ENCODE measurements at places on chromosomes 1 and 21.

- no peak for DNase-seq
These were observed 11.2 kb downstream of the PSEN2 start for GRCh38 chr1:226881515-226882185.

DNA sequence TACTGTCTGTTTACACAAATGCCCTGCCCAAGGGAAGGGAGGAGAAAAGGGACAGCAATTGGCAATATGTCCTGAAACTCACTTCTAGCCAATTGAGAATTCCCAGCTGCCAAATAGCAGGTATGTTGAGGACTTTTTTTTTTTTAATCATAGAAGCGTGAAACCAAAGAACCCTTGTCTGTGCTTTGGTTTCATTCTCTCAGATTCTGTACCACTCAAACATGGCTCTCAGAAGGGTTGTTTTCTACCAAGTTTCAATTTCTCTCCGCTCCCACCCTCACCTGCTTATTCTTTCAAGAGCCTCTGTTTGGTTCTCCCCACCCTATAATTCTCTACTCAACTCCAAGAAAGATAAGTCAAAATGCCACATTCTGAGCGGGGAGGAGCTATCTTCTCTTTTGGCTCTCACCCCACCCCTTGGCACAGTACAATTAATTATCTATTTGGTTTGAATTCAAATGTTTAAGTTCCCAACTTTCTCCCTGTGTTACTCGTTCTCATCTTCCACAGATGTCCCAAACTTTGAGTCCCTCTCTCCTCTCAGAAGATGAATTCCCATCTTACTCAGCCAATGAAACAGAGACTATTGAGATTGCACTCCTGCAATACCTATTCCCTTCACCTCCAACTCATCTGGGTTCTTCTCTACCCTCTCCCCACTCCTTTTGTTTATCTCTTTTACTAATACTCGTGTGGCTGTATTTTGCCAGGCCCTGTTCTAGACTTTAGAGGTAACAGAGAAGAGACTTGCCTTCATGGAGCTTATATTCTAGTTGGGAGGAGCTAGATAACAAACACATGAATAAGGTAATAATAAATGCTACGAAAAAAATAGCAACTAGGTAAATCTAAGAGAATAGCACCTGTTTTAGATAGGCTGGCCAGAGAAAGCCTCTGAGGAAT lies 3.9 kb upstream of the TP53BP2 start:
- peak; percentile 71 for DNase-seq

GRCh38 chr1:99675994-99676393 lies 30.1 kb downstream of the PALMD start:
- no peak for DNase-seq

DNA sequence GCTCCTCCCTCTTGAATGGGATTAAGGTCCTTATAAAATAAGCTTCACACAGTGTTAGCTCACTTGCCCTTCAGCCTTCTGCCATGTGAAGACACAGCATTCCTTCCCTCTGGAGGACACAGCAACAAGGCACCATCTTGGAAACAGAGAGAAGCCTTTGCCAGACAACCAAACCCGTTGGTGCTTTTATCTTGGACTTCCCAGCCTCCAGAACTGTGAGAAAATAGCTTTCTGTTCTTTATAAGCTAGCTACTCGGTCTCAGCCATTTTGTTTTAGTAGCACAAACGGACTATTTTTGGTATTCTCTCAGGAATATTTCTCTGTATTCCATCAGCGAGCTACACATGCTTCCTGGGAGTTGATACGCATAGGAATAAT lies 58.6 kb upstream of the IRF2BP2 start:
- DNase-seq = no peak

DNA sequence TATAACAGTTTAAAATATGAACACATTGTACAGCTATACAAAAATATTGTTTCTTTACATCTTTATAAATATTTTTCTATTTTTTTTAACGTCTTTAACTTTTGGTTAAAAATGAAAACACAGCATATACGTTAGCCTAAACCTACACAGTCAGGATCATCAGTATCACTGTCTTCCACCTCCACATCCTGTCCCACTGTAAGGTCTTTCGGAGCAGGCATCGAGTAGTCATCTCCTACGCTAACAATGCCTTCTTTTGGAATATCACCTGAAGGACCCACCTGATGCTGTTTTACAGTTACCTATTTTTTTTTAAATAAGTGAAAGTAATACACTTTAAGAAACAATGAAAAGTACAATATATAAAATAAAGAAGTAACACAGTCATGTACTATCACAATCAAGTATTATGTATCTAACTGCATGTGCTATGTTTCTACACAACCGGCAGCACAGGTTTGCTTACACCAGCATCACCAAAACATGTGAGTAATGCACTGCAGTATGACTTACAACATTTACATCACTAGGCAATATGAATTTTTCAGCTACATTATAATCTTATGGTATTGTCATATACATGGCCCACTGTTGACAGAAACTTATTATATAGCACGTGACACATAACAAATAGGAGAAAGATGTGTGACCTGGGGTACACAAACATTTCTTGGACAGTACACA lies 254.4 kb downstream of the AKT3 start:
- DNase-seq = no peak

DNA sequence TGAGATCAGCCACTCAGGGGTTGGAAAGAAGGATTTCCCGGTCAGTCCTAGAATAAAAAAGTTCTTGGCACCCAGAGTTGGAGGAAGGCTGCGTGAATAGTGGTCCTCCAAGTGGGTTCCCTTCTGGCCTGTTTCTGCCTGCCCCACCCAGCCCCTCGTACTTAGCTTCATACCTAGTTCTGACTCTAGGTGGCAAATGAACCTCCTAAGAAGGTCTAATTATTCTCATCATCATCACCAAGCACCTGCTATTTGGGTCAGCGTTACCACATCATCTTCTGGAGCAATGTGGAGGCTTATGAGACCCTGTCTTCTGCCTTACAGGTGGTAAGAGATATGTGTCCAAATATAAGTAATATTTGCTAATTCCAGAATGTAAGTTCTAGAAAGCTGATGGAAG lies 35.9 kb upstream of the NFASC start:
- no peak for DNase-seq

DNA sequence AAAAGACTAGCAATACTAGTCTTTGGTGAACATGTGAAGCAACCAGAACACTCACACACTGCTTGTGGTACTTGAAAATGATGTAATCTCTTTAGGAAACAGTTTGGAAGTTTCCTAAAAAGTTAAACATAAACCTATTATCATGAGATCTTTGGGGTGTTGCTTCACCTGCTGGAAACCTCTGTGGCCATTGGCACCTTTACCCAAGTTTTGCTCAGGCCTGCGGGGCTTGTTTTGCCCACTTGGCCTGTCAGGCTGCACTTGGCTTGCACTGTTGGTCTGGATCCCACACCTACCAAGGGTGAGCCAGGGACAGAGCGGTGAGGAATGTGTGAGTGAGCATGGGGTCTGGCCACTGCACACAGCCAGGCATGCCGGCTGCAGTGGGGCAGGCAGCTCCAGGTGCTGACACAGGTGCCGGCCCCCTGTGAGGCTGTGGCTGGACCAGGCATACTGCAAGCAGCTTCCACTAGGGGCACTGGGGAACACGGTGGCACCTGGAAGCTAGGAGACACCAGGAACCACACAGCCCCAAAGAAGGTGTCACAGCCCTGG lies 14.4 kb upstream of the FNBP1L start:
- DNase-seq = no peak

DNA sequence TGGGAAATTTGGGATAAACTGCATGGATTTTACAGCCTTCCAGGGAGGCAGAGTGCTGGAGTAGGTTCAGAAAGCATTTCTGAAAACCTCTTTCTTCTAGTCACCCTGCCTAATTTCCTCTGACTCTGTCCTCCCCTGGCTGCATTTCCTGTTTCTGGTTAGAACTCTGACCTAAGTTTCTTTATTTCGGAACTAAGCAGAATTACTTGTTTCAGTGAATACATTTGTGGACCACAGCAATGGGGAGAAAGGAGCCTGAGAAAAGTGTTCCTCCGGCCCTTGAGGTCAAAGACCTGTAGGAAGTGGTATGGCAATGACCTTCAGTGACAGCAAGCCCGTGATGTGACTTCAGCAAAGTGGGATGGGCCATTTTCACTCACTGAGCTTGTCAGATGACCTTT lies 173.4 kb upstream of the RUNX1 start:
- no peak for DNase-seq

DNA sequence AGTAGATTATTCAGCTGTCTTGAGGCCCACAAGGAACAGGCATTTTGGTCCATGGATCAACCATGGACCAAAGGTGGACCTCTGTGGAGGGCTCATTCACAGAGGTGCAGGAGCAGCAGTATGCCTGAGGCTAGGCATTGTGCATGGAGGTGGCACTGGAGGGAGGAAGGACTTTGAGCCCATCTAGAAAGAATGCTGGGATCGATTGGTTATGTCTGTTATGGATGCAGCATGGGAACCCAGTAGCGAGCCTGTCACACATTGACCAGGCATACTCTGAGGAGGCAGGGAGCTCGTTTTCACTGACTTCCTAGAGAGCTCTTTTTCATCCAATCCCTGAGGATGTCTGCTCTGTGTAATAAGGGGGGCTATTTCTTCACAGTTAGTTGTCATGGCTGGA lies 75.5 kb downstream of the KCNN3 start:
- DNase-seq = no peak

- no peak for DNase-seq
These were observed 674 bp downstream of the BCL10 start for GRCh38 chr1:85275701-85276214.

- DNase-seq = no peak
These were observed 241.6 kb downstream of the SIPA1L2 start for GRCh38 chr1:232388363-232388762.

DNA sequence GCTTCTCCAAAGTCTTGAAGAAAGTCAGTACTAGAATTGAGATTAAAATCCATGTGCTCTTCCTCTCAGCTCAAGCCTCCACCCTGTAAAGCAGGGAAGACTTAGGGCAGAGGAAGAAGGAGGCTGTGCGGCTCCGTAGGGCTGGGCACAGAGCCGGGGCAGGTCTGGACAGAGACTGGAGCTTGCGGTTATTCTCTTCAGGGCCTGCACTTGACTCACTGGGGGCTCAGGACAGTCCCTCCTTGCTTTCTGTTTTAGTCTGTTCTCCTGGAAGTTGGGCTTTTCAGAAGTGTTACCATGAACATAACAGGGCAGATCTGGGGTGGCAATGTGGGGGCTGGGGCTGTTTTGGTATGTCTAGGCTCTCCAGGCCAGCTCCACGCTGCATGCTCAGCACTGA lies 21.6 kb upstream of the TRABD2B start:
- DNase-seq = no peak

- no peak for DNase-seq
These were observed 113.6 kb upstream of the TIAM1 start for GRCh38 chr21:31457675-31458074.

- no peak for DNase-seq
These were observed 1152.0 kb upstream of the B3GALT2 start for GRCh38 chr1:194338241-194338948.

DNA sequence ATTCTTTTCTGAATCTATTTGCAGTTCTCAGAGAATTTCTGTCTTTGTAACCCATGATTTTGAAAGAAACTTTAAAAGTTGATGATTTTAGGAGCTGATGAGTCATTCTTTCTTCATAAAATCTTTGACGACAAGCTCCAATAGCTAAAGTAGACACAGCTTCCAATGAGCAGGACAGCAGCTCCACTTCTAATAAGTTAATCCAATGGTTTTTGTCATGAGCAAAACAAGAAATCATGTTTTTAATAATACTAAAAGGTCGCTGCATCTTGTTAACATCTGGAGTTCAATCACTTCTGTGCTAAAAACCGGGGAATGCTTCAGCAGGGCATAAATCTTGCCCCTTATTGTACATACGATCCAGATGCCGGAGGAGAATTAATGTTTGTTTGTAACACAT lies 48.9 kb upstream of the GORAB start:
- DNase-seq = no peak

GRCh38 chr21:45265721-45266517 lies 21.8 kb downstream of the POFUT2 start:
- DNase-seq = no peak

DNA sequence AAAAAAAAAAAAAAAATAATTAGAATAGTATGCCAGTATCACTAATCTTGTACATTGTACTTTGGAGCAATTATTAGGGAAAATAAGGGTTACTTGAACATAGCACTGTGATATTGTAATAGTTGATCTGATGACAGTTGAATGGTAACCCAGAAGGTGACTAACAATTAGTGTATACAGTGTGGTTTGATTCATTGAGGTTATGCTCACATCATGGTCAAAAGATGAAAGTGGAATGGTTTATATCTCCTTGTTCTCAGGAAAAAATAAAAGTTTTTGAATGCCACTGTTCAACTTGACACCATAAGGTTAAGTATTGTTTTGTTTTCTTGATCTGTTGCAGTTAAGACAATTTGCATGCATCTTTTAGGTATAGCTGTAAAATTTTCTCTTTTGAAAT lies 87.0 kb downstream of the GPR52 start:
- no peak for DNase-seq

- no peak for DNase-seq
These were observed at the start of gene DIRAS3 for GRCh38 chr1:68049941-68050878. DIRAS3 (minus strand) TSS chr1:68050627; CDS start chr1:68047297, 3,330 bp downstream.

- DNase-seq = no peak
These were observed 16.1 kb downstream of the COL6A1 start for GRCh38 chr21:45997495-45998275.

All from hematopoietic multipotent progenitor cell treated with erythropoietin and hydrocortisone succinate and interleukin-3 and kit ligand, for 8 days (in vitro differentiated cells).